NCI-H2227 treated with DMSO at 0.1 percent for 48 hours (cell line): ENCODE measurements at places on chromosomes 11 and 22.
A peak's percentile ranks its signal among the peaks of the same experiment; 100 is the strongest.

DNA sequence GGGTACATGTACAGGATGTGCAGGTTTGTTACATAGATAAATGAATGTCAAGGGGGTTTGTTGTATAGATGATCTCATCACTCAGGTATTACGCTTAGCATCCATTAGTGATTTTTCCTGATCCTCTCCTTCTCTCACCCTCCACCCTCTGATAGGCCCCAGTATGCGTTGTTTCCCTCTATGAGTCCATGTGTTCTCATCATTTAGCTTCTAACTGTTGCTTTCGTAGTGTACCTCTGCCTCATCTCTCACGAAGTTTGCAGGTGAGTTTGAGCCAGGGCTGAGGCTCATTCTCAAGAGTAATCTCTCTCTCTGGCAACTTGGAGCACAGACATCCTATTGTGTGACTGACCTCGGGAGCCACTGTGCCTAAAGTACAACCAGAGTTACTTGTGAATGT is 4.7 kb upstream of the HBE1 start:
- DNase-seq: no peak

GRCh38 chr11:10914050-10914449 is 56.2 kb upstream of the ZBED5 start:
- DNase-seq: no peak

DNA sequence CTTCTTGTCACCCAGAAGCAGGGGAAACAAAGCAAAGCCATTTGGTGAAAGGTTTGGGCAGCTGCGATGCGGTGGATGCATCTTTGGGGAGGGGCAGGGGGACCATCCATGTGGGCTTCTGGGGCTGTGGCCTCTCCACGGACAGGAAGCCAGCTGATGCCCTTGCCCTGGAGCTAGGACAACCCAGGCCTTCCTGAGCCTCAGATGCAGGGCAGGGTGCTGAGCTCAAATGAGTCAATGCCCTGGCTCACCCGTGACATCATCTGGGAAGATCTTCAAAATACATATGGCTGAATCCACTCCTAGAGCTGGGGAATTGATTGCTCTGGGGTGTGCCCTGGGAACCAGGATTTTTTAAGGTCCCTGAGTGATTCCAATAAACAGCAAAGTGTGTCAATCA is 1418.2 kb downstream of the TBC1D22A start:
- no peak for DNase-seq

DNA sequence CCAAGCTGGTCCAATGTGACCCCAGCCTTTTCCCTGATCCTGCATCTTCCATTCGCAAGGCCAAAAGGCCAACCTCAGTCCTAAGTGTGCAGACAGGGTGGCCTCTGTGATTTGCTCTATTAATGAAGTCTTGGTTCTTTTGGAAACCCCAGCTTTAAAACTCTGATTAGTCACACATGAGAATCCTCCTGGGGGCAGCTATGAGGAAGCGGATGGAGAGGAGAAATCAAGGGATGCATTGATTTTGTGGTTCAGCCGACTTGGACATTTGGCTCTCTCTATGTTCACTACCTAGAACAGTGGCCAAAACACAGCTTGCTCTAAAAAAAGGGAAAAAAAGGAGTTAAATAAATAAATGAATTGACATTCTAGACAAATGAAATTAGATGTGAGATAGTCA is 98.6 kb upstream of the USP47 start:
- DNase-seq: no peak

DNA sequence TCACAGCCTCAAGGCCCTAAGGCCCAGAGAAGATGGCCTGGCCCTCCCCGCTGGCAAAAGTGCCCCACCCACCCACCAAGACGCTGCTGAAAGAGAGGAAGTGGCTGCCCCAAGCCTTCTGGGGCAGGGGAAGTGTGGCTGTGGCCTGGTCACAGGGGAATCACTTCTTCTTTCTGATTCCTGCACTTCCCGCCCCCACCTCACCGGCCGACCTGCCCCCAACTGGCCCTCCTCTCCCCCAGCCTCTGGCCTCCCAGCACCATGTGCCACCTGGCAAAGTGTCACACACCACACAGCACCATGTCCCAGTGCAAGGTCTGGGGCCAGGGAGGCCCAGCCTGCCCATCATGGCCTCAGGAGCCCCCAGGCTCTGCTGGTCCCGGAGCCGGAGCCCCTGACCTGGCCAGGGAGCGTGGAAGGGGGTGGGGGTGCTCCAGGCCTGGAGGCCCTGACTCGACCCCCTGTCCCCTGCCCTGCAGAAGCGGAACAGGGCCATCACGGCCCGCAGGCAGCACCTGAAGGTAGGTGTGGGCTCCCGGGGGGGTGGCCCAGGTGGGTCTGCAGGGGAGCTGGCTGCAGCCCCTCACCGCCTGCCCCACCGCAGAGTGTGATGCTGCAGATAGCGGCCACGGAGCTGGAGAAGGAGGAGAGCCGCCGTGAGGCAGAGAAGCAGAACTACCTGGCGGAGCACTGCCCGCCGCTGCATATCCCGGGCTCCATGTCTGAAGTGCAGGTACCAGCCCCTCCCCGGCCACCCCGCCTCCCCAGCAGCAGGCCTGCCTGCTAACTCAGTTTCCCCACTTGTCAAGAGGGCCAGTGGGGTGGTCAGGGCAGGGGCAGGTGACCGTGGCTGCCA is 1.4 kb downstream of the TNNI2 start:
- DNase-seq: no peak

DNA sequence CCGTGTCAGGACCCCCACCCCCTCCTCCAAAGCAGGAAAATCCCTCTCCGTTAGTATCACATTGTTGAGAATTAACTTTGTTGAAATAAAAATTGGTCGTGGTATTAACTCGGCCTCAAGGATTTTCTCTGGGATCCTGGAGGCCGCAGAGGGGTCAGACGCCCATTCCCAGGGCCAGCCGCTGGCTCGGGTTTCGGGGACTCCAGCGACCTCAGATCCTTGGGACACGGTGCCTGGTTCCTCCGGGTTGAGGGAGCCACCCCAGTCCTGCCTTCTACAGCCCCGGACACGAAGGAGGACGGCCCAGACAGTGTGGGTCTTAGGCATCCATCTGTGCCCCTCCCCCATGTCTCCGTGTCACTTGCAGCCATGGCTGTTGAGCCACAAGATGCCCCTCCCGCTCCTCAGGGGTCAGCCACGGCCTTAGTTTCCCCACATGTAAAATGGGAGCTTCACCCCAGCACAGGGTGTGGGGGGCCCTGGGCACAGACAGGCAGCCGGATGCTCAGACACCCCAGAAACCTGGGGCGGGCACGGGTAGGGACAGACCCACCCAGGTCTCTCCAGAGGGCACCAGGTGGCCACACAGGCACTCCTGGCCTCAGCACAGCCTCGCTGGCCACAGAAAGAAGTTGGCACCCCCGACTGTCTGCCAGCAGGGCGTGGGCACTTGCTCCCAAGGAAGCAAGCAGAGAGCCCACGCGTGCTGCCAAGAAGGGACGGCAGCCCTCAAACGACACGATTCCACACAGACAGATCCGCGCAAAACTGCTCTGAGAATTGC is 15.5 kb downstream of the GP1BB start:
- DNase-seq: no peak

- no peak for DNase-seq
Measured at GRCh38 chr11:26995701-26996460, 2.0 kb downstream of the FIBIN start.

DNA sequence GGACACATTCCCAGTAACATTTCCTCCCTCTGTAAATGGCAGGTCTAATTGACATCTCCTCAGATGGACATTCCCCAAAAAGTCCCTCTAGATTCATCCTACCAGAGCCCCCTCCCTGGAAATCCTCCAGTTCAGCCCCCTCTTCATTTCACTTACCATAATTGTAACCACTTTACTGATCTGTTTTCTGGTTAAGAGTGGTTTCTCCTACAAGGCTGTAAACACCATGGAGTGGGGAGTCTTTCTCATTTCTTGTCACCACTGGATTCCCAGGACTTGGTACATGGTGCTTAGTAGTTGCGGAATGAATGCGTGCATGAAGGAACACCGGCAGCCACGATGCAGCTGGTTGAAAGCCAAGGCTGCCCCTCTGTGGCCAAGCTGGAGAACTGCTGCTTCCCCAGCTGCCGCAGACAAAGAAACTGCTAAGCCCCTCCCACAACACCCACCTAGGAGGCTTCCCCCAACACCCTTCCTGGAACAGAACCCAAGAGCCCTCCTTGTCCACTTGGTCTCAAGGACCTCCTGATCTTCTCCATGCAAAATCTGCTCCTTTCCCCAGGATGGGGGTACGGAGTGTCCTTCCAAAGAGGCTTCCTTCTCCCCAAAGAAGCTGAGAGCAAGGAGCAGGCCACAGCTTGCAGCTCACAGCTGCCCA is 18.6 kb upstream of the SCARF2 start:
- DNase-seq: peak; percentile 89

DNA sequence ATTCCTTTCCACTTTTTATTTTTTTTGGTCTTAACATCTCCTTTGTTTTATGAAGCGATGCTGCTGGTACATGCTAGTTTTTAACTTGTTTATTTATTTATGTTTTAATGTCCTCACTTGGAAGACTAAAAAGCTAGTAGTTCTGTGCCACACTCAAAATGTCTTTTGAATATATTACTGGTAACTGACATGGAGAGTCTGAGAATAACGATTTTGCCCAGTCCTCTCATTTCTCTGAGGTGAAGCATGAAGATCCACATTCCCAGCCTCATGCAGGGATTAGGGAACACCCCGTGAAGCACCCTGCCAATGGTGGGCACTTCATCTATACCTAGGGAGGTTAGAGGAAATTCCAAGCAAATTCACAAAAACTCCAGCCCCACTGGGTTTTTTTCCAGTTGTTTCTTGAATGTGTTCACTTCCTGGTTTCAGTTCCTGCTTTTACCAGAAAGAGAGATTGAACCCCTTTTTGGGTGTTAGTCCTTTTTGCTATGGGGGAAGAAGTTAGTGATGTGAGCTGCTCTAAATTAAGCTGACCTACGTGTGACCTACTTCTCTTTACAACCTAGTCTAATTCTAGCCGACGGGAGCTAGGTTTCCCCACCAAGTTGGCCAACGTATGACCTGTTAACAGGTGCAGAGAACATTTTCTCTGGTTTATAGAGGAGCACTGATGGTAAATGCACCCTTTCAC is 106.1 kb downstream of the SLC1A2 start:
- no peak for DNase-seq

GRCh38 chr11:68692871-68693483 is 8.6 kb downstream of the GAL start:
- DNase-seq: no peak

DNA sequence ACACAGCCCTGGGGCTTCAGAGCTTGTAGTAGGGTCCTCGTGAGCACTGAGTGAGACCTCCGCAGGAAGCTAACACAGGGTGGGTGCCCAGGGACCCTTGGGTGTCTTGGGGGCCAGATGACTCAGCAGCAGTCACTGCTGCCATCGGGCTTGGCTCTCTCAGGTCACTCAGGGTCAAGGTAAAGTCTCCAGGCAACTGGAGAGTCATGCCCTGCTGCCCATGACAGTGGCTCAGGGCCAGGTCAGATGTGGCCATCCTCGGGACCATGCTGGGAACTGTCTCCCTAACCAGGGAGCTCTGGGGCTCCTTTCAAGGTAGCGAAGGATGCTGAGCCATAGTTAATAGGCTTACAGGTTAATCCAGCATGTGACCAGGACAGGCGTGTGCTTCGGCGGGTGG is 44.4 kb upstream of the SLC22A12 start:
- no peak for DNase-seq

GRCh38 chr22:39721206-39722031 is 150.9 kb downstream of the CACNA1I start:
- no peak for DNase-seq

DNA sequence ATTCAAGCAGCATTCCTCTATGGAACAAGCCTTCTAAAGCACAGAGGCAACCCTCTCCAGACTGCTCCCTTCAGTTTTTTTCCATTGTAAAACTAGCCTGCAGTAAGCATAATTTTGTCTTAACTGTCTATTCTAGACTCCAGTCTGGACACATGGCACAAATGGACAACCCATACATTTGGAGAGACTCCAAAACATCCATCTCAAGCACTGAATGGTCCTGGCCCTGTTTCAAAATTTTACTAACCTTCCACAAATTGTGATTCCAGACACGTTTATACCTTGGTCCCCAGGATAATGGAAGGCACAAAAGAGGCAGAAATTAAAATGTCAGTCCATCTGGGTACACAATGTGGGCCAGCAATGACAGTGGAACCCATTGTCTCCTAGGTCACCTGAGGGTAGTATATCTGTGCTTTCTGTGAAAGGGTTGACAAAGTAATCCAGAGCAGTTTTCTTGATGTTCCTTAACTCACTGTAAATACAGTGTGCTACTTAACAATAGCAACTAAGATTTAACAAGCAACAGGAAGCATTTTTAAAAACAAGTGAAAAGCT is 16.2 kb upstream of the SESN3 start:
- no peak for DNase-seq

DNA sequence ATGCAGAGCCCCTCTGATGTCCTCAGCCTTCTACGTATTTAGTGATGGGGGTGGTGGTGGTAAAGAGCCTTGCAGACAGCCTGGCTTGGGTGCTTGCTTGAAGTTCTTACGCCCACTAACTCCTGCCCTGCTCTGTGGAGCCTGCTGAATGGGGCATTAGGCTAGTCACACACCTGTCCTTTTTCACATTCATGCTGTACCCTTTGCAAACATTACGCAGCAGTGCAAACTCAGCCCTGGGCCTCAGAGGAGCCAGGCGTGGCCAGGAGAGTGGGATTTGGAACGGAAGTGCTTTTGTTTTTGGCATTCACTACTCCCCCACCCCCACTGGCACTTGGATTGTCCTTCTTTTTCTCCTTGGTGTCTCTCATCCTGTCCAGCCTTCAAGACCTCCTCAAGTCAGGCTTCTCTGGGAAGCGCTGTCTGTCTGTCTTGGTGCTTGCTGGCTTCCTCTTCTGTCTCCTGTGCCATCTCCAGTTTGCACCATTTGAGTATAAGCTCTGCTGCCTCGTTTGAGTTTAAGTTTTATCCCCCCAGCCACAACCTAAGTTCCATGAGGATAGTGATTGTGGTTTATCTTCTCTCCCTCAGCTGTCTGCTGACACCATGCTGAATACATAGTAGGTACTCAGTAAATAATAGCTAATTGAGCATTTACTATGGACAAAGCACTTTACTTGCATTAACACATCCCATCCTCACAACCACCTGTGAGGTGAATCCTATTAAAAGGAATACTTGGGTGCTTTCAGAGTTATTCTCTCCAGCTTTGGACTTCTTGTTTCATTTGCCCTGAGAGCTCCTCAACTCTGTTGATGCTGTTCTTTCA is 26.7 kb downstream of the ZBTB16 start:
- DNase-seq: no peak

- no peak for DNase-seq
Measured at GRCh38 chr22:31604746-31605705, 57.0 kb downstream of the PISD start.

- no peak for DNase-seq
Measured at GRCh38 chr11:58580311-58580710, 1.4 kb downstream of the ZFP91 start.

GRCh38 chr11:101126551-101127196 is 2.9 kb downstream of the PGR start:
- DNase-seq: no peak

DNA sequence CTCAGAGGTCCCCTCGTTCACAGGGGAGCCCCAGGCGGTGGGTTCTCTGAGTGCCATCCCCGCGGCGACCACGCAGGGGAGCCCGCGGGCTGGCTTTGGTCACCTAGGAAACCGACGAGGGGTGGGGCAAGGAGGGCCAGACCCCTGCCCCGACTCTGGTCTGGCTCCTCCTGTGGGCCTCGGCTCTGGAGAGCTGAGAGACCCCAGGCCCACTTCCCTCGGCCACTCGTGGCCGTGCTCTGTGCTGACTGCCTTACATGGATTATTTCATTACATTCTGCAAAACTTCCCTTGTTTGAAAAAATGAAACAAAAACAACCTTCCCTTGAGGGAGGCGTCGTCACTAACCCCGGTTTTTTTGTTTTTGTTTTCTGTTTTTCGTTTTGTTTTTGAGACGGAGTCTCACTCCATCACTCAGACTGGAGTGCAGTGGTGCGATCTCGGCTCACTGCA is 15.1 kb upstream of the CYTH4 start:
- DNase-seq: no peak

GRCh38 chr11:36458129-36458915 is 51.8 kb downstream of the TRAF6 start:
- no peak for DNase-seq
